Posterior vena cava (tissue), 2 donors: ENCODE measurements at places on chromosomes 5 and 9. TPM values are rescaled to one million over a fixed set of nuclear protein-coding genes. Genes with fewer than 3 reads are reported as not detected.

Gene SPATA6L
- 3.7 TPM for total RNA-seq

DNA sequence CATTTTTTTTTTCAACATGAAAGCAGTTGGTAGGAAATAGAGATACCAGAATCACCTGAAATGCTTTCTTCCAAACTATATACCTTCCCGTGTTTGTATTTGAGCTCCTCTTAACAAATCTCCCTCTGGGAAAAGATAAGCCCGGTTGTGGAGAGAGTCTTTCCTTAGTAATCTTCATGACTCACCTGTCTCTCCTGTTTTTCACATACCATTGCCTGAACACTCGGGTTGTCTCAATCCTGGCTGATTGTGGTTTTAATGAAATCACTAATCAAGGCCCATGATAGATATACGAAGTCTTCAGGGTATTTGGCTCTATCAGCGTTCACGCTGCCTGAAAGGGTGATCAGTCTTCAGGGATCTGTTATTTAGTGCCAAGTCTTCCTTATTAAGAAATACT, 136.7 kb downstream of the MAN2A1 start:
- DNase-seq = no peak

Gene SPAG8
- 3.1 TPM for total RNA-seq

DNA sequence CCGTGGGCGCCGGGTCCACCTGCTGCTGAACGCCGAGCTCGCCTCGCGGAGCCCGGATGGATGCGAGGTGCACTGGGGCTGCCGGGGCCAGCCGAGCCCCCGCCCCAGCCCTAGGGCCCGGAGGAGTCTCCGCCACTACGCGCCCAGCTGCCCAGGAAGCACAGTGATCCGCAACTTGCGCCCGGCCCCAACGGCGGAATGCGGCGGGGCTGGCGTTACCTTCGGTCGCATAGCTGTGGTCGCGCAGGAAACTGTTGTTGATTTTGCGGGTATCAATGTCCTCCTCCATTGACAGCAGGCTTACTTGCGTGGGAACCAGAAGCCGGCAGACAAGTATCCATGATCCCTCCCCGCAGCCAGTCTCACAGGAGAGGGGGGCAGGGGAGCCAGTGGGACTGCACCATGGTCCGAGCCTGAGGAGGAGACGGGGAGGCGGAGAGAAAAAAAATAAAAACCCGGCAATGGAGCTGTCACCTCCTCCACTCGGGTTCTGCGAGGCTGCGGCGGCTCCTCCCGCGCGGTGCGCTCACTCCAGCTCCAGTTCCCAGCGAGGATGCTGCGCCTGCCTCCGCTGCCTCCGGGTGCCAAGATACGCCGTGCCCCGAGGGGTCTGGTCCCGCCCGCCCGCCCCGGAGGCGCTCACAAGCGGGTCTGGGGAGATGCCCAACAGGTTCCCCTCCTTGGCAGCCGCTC, 628 bp downstream of the PPP2R2B start:
- DNase-seq = no peak

DNA sequence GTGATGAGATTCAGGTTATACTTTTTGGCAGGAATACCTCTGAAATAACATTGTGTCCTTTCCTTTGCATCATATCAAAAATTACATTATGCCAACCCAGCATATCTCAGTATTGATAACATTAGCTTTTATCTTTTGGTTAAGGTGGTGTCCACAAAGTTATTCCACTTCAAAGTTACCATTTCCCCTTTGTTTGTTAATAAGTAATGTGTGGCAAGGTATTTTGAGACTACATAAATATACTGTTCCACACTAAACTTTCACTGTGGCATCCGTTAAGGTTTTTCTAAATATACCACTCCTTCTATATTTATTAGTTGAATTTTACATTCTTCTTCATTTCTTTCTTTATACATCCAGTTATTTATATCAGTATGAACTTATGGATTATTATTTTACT, 14.1 kb upstream of the ARHGEF37 start:
- DNase-seq = no peak

GRCh38 chr5:126812199-126812570, 35.2 kb downstream of the LMNB1 start:
- DNase-seq = no peak

Gene LHX3
- not detected for total RNA-seq

Gene PCDHB14
- total RNA-seq = 5.0 TPM

- no peak for DNase-seq
Measured at GRCh38 chr9:130330202-130330862, 64.8 kb downstream of the HMCN2 start.

Gene GOLGA2
- 130 TPM for total RNA-seq
